ENCODE measurements at places on chromosomes 7 and 10.

DNA sequence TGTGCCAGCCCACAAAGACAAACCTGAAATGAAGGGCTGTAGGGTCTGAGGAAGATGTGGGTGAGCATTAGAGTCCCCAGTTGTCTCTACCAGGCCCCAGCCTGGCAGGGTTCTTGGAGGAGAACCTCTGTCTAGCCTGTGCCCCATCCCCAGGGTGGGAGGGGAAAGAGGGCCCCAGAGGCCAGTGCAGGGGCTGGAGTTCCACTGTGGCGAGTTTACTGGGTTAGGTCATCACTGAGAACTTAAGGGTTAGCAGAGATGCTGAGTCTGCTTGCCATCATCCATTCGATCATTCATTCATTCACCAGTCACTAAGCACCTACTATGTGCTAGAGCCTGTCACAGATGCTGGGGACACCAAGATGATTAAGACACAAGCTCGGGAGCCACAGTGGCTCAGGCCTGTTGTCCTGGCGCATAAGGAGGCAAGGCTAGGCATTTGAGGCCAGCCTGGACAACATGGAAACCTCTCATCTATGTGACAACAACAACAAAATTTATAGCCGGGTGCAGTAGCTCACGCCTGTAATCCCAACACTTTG is 2.6 kb downstream of the ANKRD2 start:
- DNase-seq: no peak

GRCh38 chr7:101232141-101232850 is 5.3 kb downstream of the CLDN15 start:
- DNase-seq: no peak

GRCh38 chr7:143279186-143280098 is 5.3 kb upstream of the TMEM139 start:
- DNase-seq: no peak

- DNase-seq: no peak
Observed at GRCh38 chr10:119680050-119680449, 28.9 kb downstream of the BAG3 start.

- DNase-seq: peak; percentile 7
Observed at GRCh38 chr7:22571766-22572165, 71.8 kb upstream of the STEAP1B start.

- no peak for DNase-seq
Observed at GRCh38 chr7:111499027-111499426, 63.3 kb downstream of the IMMP2L start.

GRCh38 chr10:122478971-122479370 is 17.6 kb downstream of the HTRA1 start:
- no peak for DNase-seq

DNA sequence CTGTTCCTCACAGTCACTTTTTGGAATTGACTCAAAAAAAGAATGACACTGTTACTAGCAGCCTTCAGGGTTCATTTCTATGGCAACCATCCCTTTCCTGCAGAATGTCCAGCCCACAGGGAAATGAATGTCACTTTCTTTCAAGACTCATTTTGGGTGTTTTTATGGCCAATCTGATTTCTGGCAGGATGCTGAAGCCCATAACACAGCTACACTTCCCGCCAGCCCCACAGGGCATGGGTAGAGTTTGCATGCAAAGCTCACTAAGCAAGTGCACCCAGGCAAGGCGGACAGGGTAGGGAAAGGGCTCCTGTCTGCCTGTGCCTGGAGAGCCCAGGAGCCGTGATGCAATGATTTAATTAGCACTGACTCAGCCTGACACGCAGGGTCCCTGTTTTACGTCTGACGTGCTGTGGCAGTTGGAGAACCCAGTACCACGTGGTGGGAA is 26.1 kb upstream of the GPAM start:
- no peak for DNase-seq

DNA sequence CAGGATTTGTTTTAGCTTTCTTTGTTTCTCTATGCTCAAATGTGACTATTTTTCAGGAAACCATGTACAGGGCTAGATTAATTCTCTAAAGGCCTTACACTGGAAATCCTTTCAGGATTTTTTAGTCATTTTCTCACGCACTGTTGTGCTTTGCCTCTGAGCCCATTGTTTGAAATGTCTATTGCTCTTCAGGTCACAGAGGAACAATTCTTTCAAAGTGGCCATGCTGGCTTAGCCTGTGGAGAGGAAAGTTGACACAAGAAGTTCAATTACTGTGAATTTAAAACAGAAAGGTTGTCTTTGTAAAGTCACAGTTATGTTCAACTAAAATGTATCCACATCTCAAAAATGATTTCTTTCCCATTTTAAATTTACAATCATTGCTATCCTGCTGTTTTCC is 1071.7 kb upstream of the POT1 start:
- DNase-seq: no peak

Data from substantia nigra (tissue), 51 donors.